Activated CD4-positive, alpha-beta T cell treated with anti-CD3 and anti-CD28 coated beads for 1 hour (primary cell): ENCODE measurements at places on chromosomes 12 and 14.

- no peak for DNase-seq
These were observed 4.7 kb downstream of the VSIG10 start for GRCh38 chr12:118098911-118099671.

DNA sequence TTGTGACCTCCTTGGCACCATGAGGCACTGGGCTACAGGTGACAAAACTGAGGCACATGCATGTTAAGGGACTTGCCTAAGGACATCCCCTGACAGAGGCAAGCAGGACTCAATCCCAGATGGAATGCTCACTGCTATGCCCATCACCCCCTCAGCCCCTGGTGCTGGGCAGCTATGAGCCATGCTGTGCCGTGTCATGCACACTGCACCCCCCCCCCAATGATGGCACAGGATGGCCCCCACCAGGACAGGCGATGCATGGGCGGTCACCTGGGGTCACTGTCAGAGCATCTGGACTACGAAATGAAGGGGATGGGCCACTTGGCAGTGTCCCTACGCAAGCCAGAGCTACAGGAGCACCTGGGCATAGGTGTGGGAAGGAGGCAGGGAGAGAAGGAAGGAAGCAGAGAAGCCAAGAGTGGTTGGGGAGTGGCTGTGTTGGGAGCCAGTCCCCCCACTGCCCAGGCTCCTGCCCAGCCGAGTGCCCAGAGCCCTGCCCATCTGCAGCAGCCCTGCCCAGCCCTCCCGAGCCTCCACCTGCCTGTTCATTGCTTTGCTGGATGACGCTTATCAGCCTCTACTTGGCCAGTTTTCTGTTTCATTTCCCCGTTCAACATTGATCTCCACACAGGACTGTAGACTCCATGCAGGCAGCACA, 84.9 kb upstream of the DIO3 start:
- DNase-seq: peak; percentile 3

DNA sequence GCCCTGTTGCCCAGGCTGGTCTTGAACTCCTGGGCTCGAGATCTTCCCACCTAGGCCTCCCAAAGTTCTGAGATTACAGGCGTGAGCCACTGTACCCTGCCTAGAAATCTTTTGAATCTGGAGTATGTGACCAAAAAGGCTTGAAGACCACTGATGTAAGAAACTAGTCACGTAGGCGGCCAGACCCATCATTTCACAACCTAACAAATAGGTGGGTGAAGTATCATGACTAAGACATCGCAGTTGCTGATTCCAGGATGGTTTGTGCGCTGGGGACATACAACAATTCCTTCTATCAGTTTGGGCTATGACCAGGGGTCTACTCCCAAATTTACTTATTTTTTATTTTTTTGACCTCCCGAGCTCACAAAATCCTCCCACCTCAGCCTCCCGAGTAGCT, 11.8 kb upstream of the CDK2AP1 start:
- DNase-seq: no peak

- no peak for DNase-seq
These were observed 198.7 kb upstream of the EEA1 start for GRCh38 chr12:93127582-93128331.

GRCh38 chr12:74890237-74890599, 319.4 kb downstream of the KCNC2 start:
- no peak for DNase-seq

- no peak for DNase-seq
These were observed 138.5 kb downstream of the ESRRB start for GRCh38 chr14:76514213-76514998.

DNA sequence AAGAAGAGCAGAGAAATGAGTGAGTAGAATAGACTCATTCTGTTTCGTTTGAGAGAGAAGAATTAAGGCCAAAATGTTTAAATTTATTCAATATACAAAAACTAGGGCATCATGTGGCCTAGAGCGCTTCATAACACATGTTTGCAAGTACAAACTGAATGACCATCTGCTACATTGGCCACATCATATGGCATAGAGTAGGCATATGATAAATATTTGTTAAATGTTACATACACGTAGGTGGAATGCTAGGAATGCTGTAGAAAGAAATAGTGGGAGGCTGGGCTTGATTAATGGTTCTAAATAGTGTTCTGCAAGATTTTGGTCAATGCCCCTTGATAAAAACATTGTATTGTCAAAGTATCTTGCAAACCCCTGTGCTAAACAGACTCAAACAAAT, 10.8 kb downstream of the MGP start:
- DNase-seq: no peak

- DNase-seq: no peak
These were observed 355.8 kb upstream of the DCN start for GRCh38 chr12:91538418-91538817.

DNA sequence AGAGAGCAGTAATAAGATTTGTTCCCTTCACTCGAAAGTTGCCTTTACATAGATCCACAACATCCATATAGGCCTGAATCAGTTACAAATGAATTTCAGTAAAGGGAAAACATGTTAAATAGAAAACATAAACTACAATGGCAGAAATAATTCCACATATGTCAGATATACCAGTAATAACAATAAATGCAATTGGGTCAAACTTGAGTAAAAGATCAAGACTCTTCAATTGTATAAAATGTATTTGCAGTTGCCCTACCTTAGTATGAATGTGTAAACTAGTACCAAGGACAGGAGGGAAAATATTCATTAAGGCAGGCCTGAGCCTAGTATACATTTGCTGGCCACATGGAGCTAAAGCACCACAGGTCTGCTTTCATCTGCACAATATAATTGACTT, 17.6 kb downstream of the NOS1 start:
- no peak for DNase-seq

DNA sequence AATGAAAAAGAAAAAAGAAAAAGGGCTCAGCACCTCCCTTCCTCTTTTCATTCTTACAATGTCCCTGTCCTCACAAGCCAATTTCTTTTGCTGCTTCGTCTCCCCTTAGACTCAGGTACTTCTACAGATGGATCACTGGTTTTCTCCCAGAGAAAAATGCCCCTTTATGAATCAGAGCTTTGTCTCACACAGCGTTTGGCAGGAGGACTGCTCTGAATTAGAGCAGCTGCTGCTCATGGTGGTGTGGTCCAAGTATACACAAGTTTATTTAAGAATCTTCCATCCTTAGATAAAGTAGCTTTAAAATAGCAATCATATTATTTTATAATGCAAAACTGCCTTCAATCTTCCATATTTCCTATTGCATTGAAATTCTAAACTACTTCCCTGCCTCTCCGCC, 80.3 kb downstream of the SLC8A3 start:
- no peak for DNase-seq

- no peak for DNase-seq
These were observed 172.3 kb downstream of the DPY19L2 start for GRCh38 chr12:63495974-63496373.

DNA sequence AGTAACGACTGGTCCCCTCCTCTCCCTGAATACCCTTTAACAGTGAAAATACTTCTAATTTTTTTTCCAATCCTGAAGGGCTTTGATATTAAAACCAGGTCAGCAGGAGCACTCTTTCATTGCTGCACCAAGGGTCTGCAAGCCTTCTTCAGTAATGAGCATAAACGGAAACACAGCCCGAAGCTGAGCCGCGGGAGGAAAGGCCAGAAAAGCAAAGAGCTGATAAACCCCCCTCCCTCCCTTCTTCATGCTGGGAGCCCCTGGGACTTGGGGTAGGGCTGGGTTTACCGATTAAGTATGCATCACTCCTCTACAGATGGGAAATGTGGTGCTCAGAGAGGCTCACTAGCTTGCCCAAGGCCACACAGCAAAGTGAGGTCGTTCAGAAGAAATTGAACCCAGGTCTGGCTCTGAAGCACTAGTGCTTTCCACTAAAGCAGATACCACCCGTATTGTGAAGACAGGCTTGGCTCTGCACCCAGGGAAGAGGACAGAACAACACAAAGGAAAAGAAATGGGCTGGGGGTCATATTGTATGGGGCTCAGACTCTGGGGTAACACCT, 128.8 kb downstream of the GLT1D1 start:
- no peak for DNase-seq

DNA sequence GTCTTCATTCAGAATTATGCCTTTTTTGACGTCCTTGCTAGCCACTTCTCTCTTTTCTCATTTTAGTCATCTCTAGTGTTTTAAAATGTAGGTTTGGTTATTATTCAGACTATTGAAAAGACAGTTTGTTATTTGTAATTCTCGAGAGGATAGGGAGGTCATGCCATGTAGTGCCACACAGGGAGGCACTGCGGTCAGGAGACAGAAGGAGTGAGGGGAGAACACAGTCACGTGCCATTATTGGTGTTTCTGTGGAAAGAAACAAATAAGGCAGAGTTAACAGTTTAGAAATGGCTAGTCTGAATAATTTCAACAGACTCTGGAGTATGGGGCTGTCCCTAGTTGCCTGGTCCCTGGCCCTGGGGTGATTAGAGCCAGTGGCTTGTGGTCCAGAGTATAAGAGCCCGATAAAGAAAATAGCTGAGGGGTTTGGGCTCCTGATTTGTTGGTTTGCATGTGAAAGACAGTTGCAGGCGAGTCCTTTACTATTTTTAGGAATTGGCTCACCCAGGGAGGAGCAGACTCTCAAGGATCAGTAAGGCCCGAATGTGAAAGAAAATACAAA, 278.1 kb upstream of the SEL1L start:
- no peak for DNase-seq

GRCh38 chr12:115070313-115070712, 386.3 kb upstream of the TBX3 start:
- no peak for DNase-seq

GRCh38 chr12:54561164-54561563, 11.8 kb downstream of the PDE1B start:
- DNase-seq: no peak

- no peak for DNase-seq
These were observed 557 bp downstream of the COPS7A start for GRCh38 chr12:6724409-6724797.

- no peak for DNase-seq
These were observed 387 bp upstream of the GSC start for GRCh38 chr14:94770251-94770749.

DNA sequence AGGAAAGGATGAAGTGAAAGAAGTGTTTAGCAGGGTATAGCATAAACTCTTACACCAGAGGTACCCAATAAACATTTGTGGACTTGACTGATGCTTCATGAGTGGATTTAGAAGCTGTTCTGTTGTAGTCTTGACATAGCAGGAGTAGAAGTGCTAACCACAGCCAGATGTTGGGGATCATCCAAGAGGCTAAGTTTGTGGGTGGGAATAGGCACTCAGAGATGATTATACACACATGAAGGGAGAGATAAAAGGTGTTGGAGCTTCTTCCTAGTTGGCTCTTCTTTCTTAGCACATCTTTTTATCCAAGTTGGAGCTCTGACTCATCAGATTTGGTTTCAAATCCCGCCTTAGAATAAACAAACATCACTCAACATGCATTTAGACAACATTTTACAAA, 166.7 kb upstream of the E2F7 start:
- no peak for DNase-seq

GRCh38 chr12:124732275-124733075, 131.2 kb downstream of the SCARB1 start:
- DNase-seq: no peak

DNA sequence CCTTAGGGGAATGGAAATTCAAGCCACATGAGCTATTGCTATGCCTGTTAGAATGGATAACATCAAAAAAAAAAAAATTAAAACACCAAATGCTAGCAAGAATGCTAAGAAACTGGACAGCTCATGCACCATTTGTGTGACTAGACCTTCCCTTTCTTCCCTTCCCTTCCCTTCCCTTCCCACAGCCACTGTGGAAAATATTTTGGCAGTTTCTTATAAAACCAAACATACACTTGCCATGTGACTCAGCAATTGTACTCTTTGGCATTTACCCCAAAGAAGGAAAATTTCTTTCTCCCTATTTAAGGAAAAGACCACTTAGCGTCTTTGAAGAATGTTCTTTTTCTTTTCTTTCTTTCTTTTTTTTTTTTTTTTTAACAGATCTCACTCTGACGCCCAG, 49.1 kb upstream of the FKBP4 start:
- no peak for DNase-seq

GRCh38 chr14:36675581-36675980, 13.9 kb downstream of the PAX9 start:
- DNase-seq: no peak

DNA sequence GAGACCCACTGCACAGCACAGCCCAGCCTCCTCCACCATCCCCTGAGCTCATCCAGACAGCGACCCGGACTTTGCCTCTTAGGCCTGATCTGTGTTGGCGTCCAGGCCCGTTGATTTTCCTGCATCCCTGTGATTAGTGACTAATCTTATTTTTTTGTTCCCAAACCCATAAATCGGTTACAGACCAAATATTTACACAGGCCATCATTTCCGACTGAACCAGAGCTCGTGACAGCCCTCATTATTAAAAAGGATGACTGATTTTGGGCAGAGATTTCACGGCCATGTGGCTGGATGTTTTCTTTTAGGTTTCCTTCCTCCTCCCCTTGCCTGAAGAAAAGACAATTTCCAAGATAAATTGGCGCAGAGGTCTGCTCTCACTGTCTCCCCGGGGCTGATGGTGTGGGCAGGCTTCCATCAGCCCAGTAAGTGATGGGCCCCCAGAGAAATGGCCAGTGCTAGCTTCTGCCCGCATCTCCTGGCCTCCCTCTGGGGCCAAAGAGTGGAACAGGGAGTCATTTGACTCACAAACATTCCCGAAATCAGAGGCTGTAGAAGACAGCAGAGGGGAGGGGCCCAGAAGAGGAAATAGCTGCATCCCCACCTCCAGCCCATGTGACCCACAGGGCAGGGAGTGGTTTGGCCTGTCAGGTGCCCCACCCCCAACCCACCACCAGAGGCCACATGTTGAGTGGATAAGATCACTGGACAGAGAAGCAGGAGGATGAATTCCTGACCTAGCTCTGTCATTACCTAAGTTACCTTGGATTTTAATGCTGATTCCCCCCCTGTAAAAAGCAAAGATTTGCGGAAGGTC, 283.5 kb downstream of the KSR2 start:
- DNase-seq: no peak

GRCh38 chr12:19915392-19916195, 452.7 kb upstream of the PDE3A start:
- DNase-seq: no peak

- DNase-seq: no peak
These were observed 186.9 kb upstream of the PLEKHA5 start for GRCh38 chr12:18942669-18943068.

DNA sequence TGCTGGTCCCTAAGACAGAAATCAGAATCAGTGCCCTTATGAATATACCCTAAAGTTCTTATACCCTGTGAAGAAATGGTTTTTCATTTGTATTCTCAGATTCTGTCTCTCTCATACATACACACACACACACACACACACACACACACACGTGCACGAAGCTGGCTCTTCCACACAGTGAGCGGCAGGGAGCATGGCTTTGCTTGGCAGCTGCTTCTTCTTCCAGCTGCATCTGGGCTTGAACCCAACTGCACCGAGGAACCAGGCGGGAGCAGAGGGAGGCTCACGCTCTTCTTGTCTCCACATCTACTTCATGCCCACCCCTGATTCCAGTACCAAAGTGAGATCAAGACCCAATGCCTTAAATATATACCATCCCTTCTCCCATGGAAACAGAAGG, 19.4 kb downstream of the GRIN2B start:
- no peak for DNase-seq

- no peak for DNase-seq
These were observed 93.9 kb upstream of the RASSF8 start for GRCh38 chr12:25864306-25865276.
